Activated B cell treated with CpG ODN at 0.5 μM for 24 hours (primary cell): ENCODE measurements at places on chromosomes 1 and 21.
A peak's percentile ranks its signal among the peaks of the same experiment; 100 is the strongest.

DNA sequence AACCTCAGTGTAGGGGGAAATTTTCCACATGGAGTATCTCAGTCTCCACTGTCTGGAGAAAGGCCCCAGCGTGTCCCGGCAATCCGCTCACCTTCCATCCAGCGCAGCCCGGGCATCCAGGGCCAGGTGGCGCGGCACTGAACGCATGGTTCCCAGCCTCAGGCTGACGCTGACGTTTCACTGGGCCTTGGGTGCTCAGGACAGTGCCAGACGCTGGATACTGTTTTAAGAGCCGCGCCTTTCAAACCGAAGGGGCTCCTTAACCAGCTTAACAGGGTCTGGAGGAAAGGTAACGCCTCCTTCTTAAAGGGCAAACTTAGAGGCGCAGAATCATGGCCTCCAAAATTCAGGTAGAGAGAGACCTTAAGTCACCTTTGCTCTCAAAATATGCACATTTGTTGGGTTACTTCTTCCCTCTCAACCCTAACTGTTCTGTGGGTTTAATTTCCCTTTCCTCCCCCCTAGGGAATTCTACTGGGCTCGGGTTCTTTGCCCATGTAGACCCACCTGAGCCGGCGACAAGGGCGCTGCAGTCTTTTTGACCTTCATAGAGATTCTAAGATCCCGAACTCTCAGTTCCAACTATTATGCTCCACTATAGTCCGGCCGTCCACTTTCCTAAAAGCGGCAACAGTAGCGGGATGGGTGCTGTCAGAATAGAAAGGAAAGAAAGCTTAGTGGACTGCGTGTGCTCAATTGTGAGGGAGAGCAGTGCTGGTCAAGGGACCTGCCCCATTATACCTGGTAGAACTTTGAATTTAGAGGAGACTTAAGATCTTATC is 3.5 kb upstream of the LHX9 start:
- H3K36me3 ChIP-seq, result no peaks in the 10 kb centered on the region
- peaks cover 87% of the 10 kb centered on the region for H3K27me3 ChIP-seq
- peak; percentile 13 for DNase-seq

DNA sequence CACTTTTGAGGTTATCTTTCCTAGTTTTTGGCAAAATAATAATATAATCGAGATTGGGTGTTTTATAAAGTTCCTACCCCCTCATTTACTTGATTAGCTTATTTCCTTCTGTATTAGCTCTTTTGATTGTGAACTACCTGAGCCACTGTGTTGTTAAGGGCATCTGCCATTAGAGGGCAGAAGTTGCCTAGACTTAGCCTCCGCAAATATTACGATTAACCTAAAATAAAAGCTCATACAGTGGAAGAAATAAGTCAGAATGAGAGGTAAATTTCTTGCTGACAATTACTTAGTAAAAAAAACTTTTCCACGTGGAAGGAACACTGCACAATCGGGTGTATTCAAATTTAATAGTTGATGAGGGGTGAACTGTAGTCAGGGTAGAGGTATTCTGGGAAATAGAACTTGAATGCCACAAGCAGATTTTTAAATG is 2.3 kb downstream of the H3-3A start:
- no peak for DNase-seq
- H3K27me3 ChIP-seq, result no peaks in the 10 kb centered on the region
- peak overlapping the region; percentile 79 for H3K27ac ChIP-seq
- H3K4me3 ChIP-seq, result peak overlapping the region; percentile 82
- peaks cover 60% of the 10 kb centered on the region for H3K4me1 ChIP-seq
- H3K36me3 ChIP-seq, result peaks cover 62% of the 10 kb centered on the region

DNA sequence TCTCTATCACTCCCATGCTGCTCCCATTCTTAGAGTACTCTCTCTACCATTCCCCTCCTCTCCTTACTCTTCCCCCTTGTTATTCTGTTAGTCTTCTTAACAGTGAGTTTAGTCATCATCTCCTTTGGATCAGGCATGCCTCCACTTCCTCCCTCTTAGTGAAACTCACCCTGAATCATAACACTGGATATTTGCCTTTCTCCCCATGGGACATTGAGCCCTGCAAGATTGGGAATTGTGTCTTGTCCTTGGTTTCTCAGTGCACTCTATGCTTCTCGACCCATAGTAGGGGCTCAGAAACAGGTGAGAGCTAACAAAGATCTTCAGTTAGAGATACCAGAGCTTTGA is 68.3 kb upstream of the GCLM start:
- no peaks in the 10 kb centered on the region for H3K36me3 ChIP-seq
- no peak overlapping the region for H3K27ac ChIP-seq
- H3K4me3 ChIP-seq, result no peak overlapping the region
- DNase-seq, result no peak
- H3K27me3 ChIP-seq, result peaks cover 2% of the 10 kb centered on the region

DNA sequence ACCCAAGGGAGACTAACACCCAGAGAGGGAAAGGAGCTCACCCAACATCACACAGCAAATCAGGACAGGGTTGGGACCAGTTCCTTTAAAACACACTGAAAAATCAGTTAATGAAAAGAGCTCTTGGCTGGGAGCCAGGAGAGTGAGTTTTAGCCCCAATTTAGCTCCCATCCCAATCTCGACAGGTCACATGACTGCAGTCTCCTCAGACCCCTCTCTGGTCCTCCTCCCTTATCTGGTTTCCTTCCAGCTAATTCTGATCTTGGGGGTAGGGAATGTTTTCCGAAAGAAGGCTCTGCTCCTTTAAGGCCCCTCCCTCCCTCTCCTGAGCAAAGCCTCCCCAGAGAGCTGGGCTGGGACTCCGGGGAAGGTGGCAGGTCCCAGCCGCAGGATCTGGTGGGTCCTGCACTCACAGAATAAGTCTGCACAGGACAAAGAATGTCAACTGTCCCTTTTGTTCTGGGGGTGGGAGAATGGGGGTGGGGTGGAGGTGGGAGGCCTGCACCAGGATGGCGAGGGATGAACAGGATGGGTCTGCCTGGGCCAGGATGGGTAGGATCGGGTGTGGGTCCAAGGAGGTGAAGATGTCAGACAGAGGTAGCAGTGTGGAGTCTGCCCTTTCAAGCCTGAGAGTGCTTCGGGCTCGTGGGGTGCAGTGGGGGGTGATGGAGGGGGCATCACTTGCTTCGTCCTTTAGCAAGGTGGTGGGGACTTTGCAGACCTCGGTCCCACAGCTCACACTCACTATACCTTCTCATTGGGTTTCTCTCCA is 57.3 kb upstream of the SSBP3 start:
- H3K4me1 ChIP-seq, result no peaks in the 10 kb centered on the region
- H3K27me3 ChIP-seq, result peaks cover 3% of the 10 kb centered on the region
- no peaks in the 10 kb centered on the region for H3K36me3 ChIP-seq
- H3K4me3 ChIP-seq, result no peak overlapping the region
- DNase-seq, result peak; percentile 2
- no peak overlapping the region for H3K27ac ChIP-seq

- H3K27me3 ChIP-seq, result peaks cover 7% of the 10 kb centered on the region
- no peak for DNase-seq
- no peaks in the 10 kb centered on the region for H3K36me3 ChIP-seq
- H3K4me3 ChIP-seq, result no peak overlapping the region
- no peak overlapping the region for H3K27ac ChIP-seq
- H3K4me1 ChIP-seq, result no peaks in the 10 kb centered on the region
These were observed 187.3 kb downstream of the ATP6V1G3 start for GRCh38 chr1:198352975-198353695.
